ENCODE measurements at places on chromosomes 12 and 14. TPM values are rescaled to one million over a fixed set of nuclear protein-coding genes. Genes with fewer than 3 reads are reported as not detected.

The NRXN3 gene
- 5.2 TPM for total RNA-seq

The SERPINA10 gene
- total RNA-seq: not detected

The ASCL1 gene
- 0.17 TPM for total RNA-seq

The TCL1A gene
- total RNA-seq: not detected

The CDCA4 gene
- total RNA-seq: 3.7 TPM

The FAM186B gene
- total RNA-seq: 1.5 TPM

The TAS2R7 gene
- not detected for total RNA-seq

The LRRC43 gene
- total RNA-seq: 3.2 TPM

The LPAR5 gene
- total RNA-seq: 4.7 TPM

The MYH6 gene
- total RNA-seq: not detected

The TROAP gene
- total RNA-seq: 1.3 TPM

The GPR65 gene
- 6.1 TPM for total RNA-seq

The DDX51 gene
- 14.2 TPM for total RNA-seq

The DAAM1 gene
- 28.4 TPM for total RNA-seq

The SRSF9 gene
- 101 TPM for total RNA-seq

The SERPINA6 gene
- not detected for total RNA-seq

The EAPP gene
- total RNA-seq: 34.2 TPM

Data from adrenal gland (tissue), 19 donors.